CD4-positive, alpha-beta T cell treated with Interleukin-1 beta for 1 hour (primary cell): ENCODE measurements at places on chromosomes 6 and 20.

DNA sequence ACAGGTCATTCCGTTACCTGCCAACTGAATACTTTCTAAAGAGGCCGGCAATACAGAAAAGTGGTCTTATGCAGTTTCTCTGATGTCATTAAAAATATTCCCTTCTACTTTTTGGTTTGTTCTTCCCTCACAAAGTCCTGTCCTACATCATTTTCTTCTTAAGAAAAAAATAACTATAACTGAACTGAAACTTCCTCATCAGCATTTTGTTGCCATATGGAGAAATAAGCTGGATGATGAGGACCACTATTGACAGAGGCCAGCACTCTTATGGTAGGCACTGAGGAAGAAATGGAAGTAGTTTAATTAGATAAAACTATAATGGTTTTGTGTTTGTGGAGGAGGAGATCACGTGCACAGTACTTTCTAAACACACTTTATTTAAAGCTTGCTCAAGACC lies 274.9 kb downstream of the PHACTR1 start:
- no peak for DNase-seq

- DNase-seq, result peak; percentile 46
These were observed 59.8 kb upstream of the DEK start for GRCh38 chr6:18323935-18324705.

GRCh38 chr20:59817846-59818615 lies 115.4 kb downstream of the SYCP2 start:
- DNase-seq, result no peak

- no peak for DNase-seq
These were observed 190.3 kb downstream of the TENT5A start for GRCh38 chr6:81562169-81562568.

DNA sequence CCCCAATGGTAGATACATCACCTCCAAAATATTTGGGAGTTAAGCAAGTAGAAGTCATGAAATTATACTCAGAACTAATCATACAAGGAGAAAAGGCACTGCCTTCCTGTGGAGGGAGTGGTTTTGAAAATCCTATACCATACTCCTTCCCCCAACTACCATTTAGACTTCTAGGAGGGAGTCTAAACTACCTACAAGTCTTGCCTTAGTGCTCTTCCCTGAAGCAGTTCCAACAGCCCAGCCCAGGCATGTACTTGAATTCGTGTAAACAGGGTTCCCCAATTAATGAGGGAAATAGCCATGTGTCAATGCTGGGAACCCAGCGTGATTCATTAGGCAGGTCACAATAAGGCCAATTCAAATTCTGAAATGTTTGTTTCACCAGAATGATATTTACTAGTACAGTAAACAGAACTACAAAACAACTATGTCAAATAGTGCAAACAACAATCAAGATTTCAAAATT lies 39.1 kb upstream of the SGK1 start:
- no peak for DNase-seq

GRCh38 chr6:47357827-47358226 lies 48.1 kb upstream of the TNFRSF21 start:
- no peak for DNase-seq

DNA sequence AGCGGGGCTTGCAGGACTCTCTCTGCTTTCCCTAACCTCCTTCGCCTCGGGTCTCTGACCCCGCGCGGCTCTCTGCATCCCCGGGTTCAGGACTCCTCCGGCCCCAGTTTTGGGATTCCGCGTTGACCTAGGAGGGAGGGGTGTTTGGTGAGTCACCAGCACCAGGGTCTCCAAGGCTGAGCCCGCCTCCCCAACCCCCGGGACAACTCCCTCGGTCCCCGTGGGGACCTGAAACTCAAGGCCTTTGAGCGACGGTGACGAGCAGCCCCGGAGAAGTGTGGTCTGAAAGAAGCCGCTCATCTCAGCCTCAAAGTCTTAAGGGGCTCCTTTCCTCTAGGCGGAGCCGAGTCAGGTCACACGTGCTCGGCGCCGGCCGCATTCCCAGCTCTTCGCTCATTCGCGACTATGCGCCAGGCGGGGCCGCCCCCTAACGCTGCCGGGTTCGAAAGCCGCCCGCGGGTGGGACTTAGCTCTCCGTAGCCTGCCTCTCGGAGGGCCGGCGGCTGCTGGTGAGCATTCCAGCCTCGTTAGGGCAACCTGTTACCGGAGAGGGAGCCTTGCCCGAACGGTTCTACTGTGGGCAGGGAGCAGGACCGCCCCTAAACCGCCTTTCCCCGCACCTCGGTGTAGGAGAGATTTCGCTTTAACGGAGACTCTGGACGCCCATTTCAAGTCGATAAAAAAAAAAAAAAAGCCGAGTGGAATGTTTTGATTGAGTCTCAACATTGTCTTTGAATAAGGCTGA lies 3.0 kb upstream of the PRDM13 start:
- no peak for DNase-seq

- DNase-seq, result no peak
These were observed 253.6 kb downstream of the RNF144B start for GRCh38 chr6:18640754-18641153.
